HEK293T (cell line): ENCODE measurements at places on chromosomes 4 and X.

GRCh38 chr4:1521821-1522361 lies 115.6 kb upstream of the NKX1-1 start:
- no peak for DNase-seq

DNA sequence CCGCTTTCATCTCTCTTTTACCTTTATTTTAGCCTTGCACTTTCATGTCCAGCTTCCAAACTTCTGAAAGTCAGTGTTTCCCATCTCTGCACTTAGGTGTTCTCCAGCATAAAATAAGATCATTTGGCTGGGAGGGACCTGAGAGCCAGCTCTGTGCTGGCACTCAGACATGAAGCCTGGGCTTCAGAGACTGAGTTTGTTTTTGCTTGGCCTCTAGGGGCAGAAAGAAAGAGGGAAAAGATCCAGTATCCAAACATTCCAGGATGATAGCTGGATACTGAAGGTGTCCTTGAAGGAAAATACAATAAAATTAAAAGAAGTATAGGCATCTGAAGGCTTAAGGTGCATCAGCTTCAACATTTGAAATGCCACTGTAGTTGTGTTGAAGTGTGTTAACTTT lies 202.4 kb upstream of the ZIC3 start:
- no peak for DNase-seq

- no peak for DNase-seq
Measured at GRCh38 chr4:163554870-163555465, 60.5 kb downstream of the TMA16 start.

- no peak for DNase-seq
Measured at GRCh38 chr4:87035881-87036509, 101.2 kb downstream of the AFF1 start.

DNA sequence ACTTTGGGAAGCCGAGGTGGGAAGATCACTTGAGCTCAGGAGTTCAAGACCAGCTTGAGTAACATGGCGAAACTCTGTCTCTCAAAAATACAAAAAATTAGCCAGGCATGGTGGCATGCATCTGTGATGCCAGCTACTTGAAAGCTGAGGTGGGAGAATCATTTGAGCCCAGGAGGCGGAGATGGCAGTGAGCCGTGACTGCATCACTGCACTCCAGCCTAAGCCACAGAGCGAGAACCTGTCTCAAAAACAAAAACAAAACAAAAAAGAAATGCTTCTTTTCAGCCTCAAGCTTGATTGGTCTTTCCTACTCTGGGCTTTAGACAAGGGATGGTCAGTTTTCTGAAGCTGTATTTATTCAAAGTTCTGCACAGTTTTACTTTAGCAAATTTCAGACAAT lies 15.8 kb upstream of the DHRSX start:
- DNase-seq = no peak

- peak; percentile 56 for DNase-seq
Measured at GRCh38 chr4:171846232-171846631, 33.0 kb downstream of the GALNTL6 start.

DNA sequence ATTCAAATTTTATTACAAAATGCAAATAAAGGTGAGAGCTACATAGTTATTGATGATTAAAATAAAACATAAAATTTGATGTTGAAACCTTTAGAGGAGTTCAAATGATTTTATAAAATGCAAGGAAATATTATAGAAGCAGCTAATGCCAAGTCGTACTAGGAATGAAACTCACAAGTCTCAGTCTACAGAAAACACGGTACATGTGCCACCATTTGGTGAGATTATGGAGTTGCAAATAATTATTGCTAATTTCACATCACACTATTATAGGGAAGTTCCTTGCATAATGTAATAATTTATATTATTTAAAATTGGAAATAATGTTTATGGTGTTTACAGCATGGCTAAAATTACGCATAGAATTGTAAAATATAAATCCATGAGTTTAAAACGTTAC lies 1601.7 kb upstream of the TENM3 start:
- no peak for DNase-seq

GRCh38 chr4:177356921-177357320 lies 47.2 kb downstream of the NEIL3 start:
- no peak for DNase-seq

DNA sequence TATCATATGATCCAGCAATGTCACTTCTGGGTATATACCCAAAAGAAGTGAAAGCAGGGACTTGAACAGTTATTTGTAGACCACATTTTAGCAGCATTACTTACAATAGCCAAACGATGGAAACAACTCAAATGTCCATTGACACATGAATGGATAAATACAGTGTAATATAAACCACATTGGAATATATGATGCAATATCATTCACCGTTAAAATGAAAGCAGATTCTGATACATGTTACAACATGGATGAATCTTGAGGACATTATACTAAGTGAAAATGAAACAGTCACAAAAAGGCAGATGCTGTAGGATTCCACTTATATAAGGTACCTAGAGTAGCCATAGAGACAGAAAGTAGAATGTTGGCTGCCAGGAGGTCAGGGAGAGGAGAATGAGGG lies 130.5 kb upstream of the SMAD1 start:
- no peak for DNase-seq

DNA sequence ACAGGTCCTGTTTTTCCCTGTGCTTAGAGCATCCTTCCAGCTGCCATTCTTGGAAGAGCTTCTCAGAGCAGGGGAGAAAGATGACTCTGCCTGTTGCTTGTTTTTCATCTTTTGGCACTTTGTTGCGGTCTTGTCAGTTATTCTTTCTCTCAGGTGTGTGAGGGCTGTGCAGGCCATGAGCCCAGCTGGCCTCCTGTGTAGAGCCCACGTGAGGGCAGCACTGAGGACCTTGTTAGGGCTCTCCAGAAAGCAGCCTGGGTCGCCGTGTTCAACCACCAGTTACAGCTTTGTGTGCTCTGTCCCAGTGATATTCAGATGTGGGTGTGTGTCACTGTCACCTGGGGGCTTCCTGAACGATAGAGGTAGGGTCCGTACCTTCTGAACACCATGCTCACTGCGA lies 52.8 kb downstream of the NOP14 start:
- DNase-seq = no peak

- DNase-seq = no peak
Measured at GRCh38 chr4:101753721-101754120, 36.8 kb upstream of the BANK1 start.

DNA sequence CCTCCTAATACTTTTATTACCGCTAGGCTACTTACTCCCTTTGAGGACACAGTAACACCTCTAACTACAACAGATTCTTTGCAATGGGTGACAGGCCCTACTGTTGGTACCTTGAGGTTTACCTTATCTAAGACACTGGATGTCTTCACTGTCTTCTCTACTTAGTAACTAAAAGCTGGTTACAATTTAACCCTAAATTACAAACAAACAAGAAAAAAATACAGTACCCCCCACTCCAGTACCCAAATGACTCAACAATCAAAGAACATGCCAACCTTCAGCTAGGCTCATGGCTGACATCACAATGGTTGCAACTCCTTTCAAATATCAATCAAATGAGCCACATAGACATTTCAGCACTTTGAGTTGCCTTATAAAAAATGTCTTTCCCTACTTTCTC lies 198.0 kb downstream of the GUCY2F start:
- DNase-seq = no peak

DNA sequence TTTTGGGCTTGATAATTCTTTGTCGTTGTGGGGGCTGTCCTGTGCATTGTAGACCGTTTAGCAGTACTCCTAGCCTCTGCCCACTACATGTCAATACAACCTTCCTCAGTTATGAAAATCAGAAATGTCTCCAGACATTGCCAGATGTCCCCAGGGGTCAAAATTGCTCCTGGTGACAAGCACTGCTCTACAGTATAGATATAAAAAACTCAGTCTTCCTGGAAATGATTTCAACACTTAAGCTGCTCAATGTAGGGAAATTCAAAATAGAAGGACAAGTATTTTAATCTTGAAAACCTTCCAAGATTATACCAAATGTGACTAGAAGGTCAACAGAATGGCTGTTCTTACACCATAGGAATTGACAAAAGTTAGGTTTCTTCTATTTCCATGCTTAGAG lies 288.7 kb upstream of the MAGEB2 start:
- no peak for DNase-seq

DNA sequence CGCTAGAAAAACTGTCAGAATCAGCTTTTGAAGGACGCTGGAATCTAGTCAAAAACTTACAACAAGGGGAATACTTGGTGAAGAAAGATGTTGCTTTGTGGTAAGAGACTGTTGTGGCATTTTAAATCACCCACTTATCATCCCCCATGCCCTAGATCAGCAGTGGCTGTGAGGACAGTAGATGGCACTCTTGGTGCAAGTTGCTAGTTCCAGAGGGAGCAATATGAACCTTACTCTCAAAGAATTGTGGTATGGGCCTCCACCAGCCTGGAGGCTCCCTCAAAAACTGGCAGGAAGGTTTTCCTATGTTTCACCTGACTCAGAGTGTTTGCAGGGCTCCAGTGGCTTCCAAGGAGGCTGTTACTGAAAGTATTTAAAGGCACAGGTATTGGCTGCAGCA lies 37.7 kb upstream of the SLC16A2 start:
- peak; percentile 55 for DNase-seq

DNA sequence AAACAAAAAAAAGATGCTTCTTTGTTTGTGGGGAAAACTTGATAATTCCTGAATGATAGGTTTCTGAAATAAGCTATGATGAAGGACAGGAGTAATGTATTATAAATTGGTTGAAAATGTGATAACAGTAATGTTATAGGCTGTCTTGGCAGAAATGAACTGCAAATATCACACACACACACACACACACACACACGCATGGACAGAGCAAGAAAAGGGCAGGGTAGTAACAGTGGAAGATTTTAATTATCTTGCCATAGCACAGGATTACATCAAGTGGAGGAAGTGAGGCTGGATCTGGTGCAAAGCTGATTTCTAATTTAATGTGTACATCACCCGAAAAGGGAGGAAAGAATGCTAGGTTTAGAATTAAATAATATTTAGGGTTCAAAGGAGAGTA lies 97.5 kb upstream of the CXXC4 start:
- DNase-seq = no peak

GRCh38 chr4:4762909-4763821 lies 96.3 kb upstream of the MSX1 start:
- DNase-seq = peak; percentile 58

DNA sequence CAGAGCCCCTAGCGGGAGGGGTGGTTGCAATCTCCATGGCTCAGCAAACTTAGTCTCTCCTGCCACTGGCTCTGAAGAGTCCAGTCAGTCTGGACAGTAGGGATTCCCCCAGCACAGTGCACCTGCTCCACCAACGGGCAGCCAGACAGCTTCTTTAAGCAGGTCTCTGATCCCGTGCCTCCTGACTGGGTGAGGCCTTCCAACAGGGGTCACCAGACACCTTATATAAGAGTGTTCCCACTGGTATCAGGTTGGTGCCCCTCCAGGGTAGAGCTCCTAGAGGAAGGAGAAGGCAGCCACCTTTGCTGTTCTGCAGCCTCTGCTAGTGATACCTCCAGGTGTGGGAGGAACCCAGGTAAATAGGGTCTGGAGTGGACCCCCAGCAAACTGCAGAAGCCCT lies 1393.4 kb downstream of the STIM2 start:
- no peak for DNase-seq

DNA sequence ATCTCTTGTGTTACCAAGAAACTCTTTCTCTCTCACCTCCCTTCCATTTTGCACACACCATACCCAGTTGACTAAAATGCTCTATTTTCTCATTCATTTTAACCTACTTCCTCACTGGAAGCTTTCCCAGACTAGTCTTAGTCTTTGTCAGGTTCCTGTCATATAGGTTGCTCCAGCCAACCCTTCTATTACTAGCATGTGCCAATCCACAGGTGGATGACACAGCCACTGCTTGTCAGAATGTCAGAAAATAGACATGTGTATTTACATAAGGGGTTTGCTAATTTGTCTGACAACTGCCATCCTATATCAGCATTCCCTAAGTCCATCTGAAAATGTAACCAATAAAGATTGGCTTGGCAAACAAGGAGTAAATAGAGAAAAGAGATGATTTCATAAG lies 239.2 kb upstream of the SMIM31 start:
- no peak for DNase-seq

GRCh38 chr4:13523591-13524503 lies 20.5 kb downstream of the NKX3-2 start:
- DNase-seq = no peak

GRCh38 chr4:17920681-17921080 lies 100.9 kb downstream of the LCORL start:
- no peak for DNase-seq

DNA sequence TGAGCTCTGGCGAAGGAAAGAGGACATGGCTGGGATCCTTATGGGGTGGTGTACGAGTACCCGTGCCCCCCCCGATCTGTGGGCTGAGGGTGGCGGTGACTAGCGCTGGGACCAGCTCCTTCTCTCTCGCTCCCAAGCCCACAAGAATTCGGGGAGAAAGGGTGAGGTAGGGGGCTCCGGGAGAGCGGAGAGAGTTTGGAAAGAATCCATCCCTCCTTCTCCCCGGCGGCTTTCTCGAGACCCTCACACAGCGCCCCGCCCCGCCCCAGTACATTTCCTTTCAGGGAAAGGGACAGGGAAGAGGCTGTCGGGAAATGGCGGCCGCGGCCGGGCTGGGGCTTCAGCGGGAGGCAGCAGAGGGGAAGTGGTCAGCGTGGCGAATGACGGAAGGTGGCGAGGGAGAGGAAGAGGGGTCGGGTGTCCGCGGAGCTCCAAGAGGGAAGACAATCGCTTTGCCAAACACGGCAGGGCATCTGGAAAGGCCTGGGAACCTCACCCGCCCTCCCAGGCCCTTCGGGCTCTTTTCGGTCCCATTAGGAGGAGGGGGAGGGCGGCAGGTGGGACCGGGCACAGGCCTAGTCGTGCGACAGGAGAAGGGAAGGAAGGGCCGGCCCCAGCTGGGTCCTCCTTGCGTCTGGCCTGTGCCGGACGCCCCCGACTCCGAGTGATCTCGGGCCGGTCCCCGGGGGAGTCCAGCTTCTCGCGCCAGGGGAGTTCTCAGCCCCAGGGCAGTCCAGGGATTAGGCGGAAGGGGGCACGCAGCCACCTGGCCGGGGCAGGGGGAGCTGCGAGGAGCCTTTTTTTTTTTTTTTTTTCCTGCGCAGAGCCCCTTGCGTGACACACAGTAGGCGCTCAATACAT lies 10.2 kb downstream of the HNRNPH2 start:
- DNase-seq = peak; percentile 43

GRCh38 chr4:41656572-41657520 lies 91.7 kb downstream of the PHOX2B start:
- DNase-seq = no peak
